ENCODE measurements at places on chromosomes 16 and 17. TPM values are rescaled to one million over a fixed set of nuclear protein-coding genes. Genes with fewer than 3 reads are reported as not detected.

Gene RPRML
- polyA plus RNA-seq: not detected

Gene SEZ6L2
- polyA plus RNA-seq: 10.3 TPM

Gene CBFA2T3
- polyA plus RNA-seq: 3.3 TPM

Gene PPP4C
- 225 TPM for polyA plus RNA-seq

Gene SAT2
- 142 TPM for polyA plus RNA-seq

Gene PITPNM3
- polyA plus RNA-seq: 1.8 TPM

Gene NOL3
- polyA plus RNA-seq: 19.4 TPM

Gene CCL1
- polyA plus RNA-seq: not detected

Gene ZG16
- polyA plus RNA-seq: not detected

Gene AATK
- polyA plus RNA-seq: 8.0 TPM

Gene MYH13
- polyA plus RNA-seq: not detected
